ENCODE measurements at places on chromosomes 16 and 17. TPM values are rescaled to one million over a fixed set of nuclear protein-coding genes. Genes with fewer than 3 reads are reported as not detected.

TPSD1 gene
- total RNA-seq, result not detected

OR3A3 gene
- not detected for total RNA-seq

IL34 gene
- 0.14 TPM for total RNA-seq

SLC47A1 gene
- 8.6 TPM for total RNA-seq

PPP1R27 gene
- not detected for total RNA-seq

GAS2L2 gene
- total RNA-seq, result not detected

TMC8 gene
- 0.13 TPM for total RNA-seq

STAC2 gene
- not detected for total RNA-seq

TP53TG3C gene
- total RNA-seq, result not detected

DLX4 gene
- total RNA-seq, result not detected

POLR3E gene
- total RNA-seq, result 42.1 TPM

CASKIN1 gene
- total RNA-seq, result 0.13 TPM

PTGES3L gene
- 0.27 TPM for total RNA-seq

KRTAP1-1 gene
- total RNA-seq, result not detected

KRTAP17-1 gene
- not detected for total RNA-seq

CFAP97D1 gene
- not detected for total RNA-seq

KRT32 gene
- total RNA-seq, result not detected

MYH8 gene
- total RNA-seq, result not detected

CAVIN1 gene
- 947 TPM for total RNA-seq

TNRC6A gene
- total RNA-seq, result 64.5 TPM

NOD2 gene
- 0.27 TPM for total RNA-seq

MMP15 gene
- 5.0 TPM for total RNA-seq

MYL11 gene
- not detected for total RNA-seq

CYLD gene
- total RNA-seq, result 41.0 TPM

ITGA3 gene
- 58.6 TPM for total RNA-seq
